Femur (tissue), 1 donor: ENCODE measurements at places on chromosomes 5 and 9.

DNA sequence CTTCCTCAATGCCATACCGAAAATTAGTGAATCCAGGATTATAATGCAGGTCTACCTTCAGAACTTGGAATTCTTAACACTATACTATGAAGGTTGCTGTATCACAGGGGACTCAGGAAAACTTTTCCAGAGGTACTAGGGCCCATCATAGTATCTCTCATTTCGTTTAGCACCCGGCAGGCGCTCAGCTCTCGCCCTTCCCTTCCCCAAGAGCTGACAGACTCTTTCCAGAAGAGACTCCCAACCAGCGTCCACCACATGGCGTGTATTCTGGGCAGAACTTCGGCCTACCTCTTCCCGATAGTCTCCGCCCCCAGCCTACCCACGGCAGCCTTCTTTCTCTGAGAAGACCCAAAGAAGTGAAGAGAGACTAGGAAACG is 271 bp downstream of the NOL8 start:
- DNase-seq = no peak

DNA sequence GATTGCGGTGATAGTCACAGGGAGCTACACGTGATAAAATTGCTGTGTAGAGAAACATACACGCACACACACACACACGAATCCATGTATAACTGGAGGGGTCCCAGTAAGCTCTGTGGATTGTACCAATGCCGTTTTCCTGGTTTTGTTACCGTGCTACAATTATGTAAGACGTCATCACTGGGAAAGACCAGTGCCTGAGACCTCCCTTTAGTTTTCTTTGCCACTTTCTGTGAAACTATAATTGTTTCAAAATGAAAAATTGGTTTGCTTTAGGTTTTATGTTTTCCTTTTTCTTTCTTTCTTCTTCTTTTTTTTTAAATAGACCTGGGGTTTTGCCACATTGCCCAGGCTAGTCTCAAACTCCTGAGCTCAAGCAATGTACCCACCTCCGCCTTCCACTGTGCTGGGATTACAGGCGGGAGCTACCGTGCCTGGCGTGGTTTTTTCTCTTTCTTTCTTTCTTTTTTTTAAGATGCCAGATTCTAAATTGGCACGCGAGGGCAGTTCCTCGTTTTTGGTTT is 21.3 kb downstream of the OR2V2 start:
- no peak for DNase-seq

DNA sequence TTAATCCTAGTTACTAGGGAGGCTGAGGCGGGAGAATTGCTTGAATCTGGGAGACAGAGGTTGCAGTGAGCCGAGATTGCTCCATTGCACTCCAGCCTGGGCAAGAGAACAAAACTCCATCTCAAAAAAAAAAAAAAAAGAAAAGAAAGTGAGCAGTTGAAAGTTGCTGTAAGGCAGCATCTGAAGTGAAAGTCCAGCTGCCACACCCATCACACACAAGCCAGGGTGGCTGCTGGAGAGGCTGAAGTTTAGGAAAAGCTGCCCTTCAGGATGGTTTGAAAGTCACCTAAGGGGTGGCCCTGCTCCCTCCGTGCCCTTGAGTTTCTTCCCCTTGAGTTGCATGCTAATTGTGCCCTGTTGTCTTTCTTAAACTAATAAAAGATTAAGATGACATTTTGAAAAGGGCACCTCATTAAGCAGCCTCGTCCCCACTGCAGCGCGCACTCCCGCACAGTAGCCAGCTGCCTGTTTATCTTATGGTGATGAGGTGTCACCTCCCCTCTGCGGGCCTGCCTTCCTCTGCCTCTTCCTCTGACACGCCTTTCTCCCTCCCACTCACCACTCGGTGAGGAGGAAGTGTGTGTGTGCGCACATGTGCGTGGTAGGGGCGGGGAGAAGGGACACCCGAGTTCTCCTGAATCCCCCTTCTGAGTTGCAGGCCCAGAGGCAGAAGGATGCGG is 104.2 kb upstream of the PANK3 start:
- no peak for DNase-seq

DNA sequence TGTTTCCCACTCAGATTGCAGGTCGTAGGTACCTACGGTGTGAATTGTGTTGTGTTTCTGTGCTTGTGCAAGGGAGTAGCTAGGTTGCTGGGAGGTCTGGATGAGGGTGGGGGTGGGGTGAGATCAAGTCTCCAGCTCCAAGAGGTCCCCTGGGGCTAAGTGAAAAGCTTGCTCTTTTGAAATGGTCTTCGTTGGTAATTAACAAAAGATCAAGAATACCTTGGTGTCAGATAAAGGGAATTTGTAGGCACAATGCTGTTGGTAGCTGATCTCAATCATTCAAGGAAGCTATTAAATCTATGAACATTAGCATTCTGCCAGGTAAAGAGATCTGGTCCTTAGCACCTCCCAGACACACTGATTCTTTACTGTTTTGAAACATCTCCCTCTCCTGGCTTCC is 928 bp upstream of the PCDHGC4 start:
- DNase-seq = no peak

DNA sequence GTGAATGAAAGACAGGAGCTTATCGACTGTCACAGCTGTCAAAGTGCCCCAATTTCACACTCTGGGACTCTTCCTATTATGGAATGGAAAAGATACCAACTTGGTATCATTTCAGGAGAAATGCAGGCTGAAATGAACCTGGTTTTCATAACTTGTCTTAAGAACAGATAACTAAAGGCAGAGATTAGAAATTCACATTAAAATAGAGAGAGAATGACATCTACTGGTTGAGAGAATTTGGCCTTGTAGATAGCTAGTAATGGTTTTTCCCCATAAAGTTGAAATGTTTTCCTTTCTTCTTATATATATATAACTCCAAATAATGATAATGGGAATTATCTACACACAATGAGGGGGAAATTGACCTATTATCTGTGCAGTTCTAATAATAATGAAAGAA is 600.2 kb upstream of the CCNG1 start:
- DNase-seq = no peak

DNA sequence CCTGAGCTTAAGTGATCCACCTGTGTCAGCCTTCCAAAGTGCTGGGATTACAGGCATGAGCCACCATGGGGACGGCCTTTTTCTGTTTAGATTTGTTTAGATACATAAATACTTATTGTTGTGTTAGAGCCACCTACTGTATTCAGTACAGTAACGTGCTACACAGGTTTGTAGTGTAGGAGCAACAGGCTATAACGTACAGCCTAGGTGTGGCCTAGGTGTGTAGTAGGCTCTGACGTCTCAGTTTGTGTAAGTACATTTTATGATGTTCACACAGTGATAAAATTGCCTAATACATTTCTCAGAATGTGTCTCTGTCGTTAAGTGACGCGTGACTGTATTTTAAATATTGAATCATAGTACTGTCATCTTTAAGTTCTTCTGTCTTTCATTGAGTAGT is 84.1 kb downstream of the MELK start:
- no peak for DNase-seq

DNA sequence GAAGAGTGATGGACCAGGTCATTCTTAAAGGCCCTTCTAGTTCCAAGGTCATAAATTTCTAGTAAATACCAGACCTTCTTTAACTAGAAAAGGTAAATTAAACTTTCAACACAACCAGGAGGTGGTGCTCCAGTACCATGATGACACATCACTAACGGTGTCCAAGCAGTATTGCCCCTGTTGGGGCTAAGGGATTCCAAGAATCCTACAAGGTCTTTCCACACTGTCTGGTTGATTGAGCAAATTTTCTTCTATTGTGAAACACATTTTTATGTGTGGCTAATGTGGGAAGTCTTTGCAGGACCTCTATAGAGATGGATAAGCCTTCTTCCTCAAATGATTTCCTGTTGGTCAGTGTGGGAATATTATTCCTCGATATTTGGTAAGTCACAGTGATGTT is 459.6 kb upstream of the PAPPA start:
- no peak for DNase-seq

- no peak for DNase-seq
These were observed 43.7 kb downstream of the RANBP6 start for GRCh38 chr9:5971740-5972139.

GRCh38 chr5:14737291-14737690 is 72.8 kb downstream of the OTULIN start:
- no peak for DNase-seq

GRCh38 chr5:110686270-110686669 is 40.2 kb downstream of the TMEM232 start:
- no peak for DNase-seq

DNA sequence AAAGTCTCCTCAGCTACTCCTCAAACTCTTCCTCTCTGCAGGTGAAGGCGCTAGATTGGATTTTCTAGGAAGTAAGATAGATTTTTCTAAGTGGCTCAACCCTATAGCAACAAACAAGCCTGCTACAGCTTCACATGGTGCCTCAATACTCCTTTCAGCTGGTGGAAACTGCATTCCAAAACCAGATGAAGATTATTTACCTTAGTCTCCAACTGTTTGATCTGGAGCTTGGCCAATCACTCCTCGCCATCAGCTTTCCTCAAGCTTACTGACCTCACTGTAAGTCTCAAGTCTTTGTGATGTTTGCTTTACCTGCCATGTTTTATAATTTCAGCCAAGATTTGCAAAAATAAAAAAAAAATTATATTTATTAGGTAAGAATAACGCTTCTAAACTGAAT is 622.4 kb downstream of the CHSY3 start:
- no peak for DNase-seq

GRCh38 chr5:35087991-35088390 is 40.2 kb upstream of the AGXT2 start:
- no peak for DNase-seq

DNA sequence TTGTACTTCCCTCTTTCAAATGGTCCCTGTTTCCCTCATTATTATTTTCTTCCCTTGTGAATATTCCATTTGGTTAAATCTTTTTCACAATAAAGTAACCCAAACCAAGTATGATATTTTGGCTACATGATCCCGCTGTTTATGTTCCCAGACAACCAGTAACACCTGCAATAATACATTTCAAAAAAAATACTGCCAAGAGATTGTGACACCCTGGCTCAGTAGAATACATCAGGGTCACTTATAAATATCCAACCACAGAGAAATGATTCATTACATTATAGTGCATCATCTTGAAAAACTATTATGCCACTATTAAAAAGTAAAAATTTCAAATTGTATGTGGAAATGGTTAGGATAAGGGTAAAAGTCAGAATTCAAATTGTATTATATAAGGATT is 7.2 kb upstream of the OXCT1 start:
- no peak for DNase-seq

DNA sequence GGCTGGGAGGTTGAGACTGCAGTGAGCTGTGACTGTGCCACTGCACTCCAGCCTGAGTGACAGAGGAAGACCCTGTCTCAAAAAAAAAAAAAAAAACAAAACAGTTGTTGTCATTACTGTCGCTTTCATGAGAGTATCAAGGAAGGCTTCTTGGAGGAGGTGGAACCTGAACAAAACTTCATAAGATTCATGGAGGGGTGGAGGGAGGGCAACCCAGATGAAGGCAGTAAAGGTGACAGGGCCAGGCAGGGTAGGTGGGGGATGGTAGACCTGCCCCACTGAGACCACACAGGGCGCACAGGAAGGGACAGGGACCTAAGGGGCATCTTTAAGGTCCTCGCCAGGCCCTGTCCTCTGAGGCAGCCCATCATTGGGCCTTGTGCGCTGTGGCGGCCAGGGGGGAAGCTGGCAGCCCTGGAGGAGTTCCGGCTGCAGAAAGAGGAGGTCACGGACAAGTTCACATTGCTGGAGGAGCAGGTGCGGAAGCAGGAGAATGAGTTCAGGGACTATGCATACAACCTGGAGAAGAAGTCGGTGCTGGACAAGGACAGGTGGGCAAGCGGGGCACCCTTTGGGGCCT is 3.5 kb downstream of the CFAP157 start:
- DNase-seq = no peak

GRCh38 chr5:22431406-22431805 is 421.7 kb downstream of the CDH12 start:
- DNase-seq = no peak

- no peak for DNase-seq
These were observed 1080.5 kb upstream of the DMAC1 start for GRCh38 chr9:8880060-8880459.

GRCh38 chr9:18997151-18997550 is 35.9 kb downstream of the SAXO1 start:
- DNase-seq = no peak

- DNase-seq = no peak
These were observed at the start of gene PCDHB5 for GRCh38 chr5:141135030-141135717. PCDHB5 (plus strand) TSS chr5:141135206; CDS start chr5:141135435, 229 bp downstream.

DNA sequence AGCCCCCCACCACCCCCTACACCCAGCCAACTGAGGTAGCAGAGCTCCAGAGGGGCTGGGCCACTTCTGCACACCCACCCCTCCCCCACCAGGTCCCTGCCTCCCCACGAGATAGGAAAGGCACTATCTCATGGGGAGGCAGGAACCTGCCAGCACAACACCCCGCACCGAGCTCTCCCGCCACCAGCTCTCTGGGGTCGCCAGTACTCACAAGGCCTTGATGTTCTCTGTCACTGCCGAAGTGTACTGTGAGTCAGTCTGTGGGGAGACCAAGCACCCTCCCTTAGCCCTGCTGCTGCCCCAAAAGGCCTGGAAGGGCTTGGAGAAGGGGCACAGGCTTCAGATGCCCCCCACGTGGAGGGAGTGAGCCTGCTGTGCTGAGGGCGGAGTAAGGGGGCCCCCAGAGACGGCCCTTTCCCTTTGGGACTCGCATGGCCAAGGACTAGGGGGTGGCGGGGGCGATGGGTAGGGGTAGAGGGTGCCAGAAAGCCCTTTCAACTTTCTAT is 5.9 kb downstream of the MGAT4B start:
- no peak for DNase-seq

- no peak for DNase-seq
These were observed 474.4 kb downstream of the CDH9 start for GRCh38 chr5:26563979-26564378.

- no peak for DNase-seq
These were observed 1378.1 kb downstream of the EFNA5 start for GRCh38 chr5:106292654-106293053.

- no peak for DNase-seq
These were observed 478.3 kb downstream of the DMRT2 start for GRCh38 chr9:1528456-1528855.

DNA sequence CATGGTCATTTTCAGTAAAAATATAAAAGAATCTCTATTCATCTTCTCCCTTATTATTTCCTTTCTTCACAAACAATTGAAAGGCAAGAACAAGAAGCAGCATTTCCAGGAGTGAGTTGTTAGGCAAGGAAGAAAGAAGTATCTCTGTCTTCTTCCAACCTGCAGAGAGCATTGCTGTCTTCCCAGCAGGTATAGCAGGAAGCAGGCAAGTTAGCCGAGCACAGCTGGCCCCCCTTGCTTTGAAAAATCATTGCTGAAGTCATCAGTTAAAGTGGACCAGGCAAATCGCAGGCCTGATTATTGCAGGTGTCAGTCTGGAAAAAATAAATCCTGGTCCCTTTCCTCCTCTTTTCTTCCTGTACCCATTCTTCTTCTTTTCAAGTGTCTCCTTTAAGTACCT is 353.1 kb upstream of the BRINP1 start:
- no peak for DNase-seq

GRCh38 chr9:34985311-34985899 is 4.1 kb upstream of the DNAJB5 start:
- peak; percentile 48 for DNase-seq

GRCh38 chr9:126240835-126241234 is 85.8 kb upstream of the MVB12B start:
- no peak for DNase-seq

- DNase-seq = no peak
These were observed 141.4 kb downstream of the TRIO start for GRCh38 chr5:14284392-14285148.

- DNase-seq = no peak
These were observed 71.2 kb downstream of the GHR start for GRCh38 chr5:42494414-42494813.
